ENCODE measurements at places on chromosomes 11 and 22.

DNA sequence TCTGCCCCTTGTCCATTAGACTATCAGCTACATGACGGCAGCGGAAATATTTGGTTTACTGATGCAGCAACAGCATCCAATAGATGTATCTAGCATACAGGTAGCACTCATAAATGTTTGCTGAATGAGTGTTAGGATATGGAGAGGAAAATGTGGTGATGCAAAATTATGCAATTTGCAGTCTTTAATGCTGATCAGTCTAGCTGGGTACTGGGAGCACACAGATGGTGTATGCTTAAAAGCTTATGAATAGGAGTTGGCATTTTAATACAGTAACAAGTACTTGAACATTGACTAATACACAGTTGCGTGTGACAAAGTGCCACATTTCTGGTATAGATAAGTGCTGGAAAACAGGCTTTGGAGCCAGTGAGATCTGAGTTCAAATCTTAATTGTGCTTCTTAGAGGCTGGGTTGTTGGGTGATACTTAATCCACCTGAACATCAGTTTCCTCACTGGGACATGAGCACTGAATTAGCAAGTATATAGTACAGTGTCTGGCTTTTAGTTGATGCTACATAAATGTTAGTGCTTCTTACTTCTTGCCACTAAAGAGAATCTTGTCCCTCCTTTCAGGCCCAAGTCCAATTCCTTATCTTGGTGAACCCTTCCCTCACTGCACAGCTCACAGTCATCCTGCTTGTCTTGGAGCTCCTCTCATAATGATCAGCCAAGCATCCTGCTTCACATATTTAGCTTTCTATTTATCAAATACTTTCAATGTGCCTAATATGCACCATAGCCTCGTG, 99.6 kb downstream of the TIMP3 start:
- no peak overlapping the region for H3K27ac ChIP-seq
- no peaks in the 10 kb centered on the region for H3K36me3 ChIP-seq
- H3K4me3 ChIP-seq: no peak overlapping the region
- peaks cover 18% of the 10 kb centered on the region for H3K4me1 ChIP-seq
- H3K27me3 ChIP-seq: no peaks in the 10 kb centered on the region

DNA sequence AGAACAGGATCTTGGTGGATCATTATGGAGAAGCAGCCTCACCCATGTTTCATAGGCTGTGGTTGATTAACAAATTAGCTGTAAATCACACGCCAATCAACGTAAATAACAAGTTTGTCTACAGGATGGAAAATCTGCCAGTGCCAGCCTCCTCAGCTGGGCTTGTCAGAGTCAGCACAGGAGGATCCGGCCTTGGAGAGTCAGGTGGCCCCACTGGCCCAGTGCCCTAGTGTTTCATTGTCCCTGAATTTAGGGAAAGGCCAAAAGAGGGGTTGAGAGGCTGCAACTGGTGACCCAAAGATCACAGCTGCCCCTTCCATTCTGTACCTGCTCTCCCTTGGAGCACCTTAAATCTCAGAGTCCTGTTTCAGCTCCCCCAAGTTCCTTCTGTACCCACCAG, 42.4 kb downstream of the TRIM29 start:
- no peaks in the 10 kb centered on the region for H3K36me3 ChIP-seq
- H3K27ac ChIP-seq: no peak overlapping the region
- no peak overlapping the region for H3K4me3 ChIP-seq

- H3K4me1 ChIP-seq: no peaks in the 10 kb centered on the region
- H3K27ac ChIP-seq: no peak overlapping the region
- peaks cover 53% of the 10 kb centered on the region for H3K27me3 ChIP-seq
- no peak overlapping the region for H3K4me3 ChIP-seq
- H3K36me3 ChIP-seq: no peaks in the 10 kb centered on the region
Measured at GRCh38 chr11:32385998-32386397, 49.3 kb downstream of the WT1 start.

GRCh38 chr11:13160806-13161205, 116.8 kb upstream of the BMAL1 start:
- no peak for DNase-seq
- peak overlapping the region; percentile 43 for H3K27ac ChIP-seq
- H3K4me1 ChIP-seq: peaks cover 5% of the 10 kb centered on the region
- no peaks in the 10 kb centered on the region for H3K36me3 ChIP-seq
- no peak overlapping the region for H3K4me3 ChIP-seq
- peaks cover 10% of the 10 kb centered on the region for H3K27me3 ChIP-seq

- no peak overlapping the region for H3K27ac ChIP-seq
- H3K4me3 ChIP-seq: no peak overlapping the region
- peaks cover 13% of the 10 kb centered on the region for H3K4me1 ChIP-seq
- DNase-seq: no peak
- no peaks in the 10 kb centered on the region for H3K36me3 ChIP-seq
Measured at GRCh38 chr11:87712802-87713202, 462.4 kb downstream of the RAB38 start.

- H3K27ac ChIP-seq: no peak overlapping the region
- DNase-seq: no peak
- peaks cover 30% of the 10 kb centered on the region for H3K36me3 ChIP-seq
Measured at GRCh38 chr11:3775736-3776406, 21.5 kb downstream of the NUP98 start.

GRCh38 chr11:73157101-73158010, 15.2 kb upstream of the FCHSD2 start:
- no peak overlapping the region for H3K4me3 ChIP-seq
- no peaks in the 10 kb centered on the region for H3K27me3 ChIP-seq
- peak overlapping the region; percentile 39 for H3K27ac ChIP-seq
- H3K4me1 ChIP-seq: peaks cover 37% of the 10 kb centered on the region

GRCh38 chr11:104159356-104159755, 4.6 kb downstream of the PDGFD start:
- no peaks in the 10 kb centered on the region for H3K27me3 ChIP-seq
- H3K27ac ChIP-seq: no peak overlapping the region
- peaks cover 3% of the 10 kb centered on the region for H3K4me1 ChIP-seq
- no peak overlapping the region for H3K4me3 ChIP-seq

- DNase-seq: peak; percentile 89
- peak within 1 kb of the TSS; percentile 96 for H3K27ac ChIP-seq
- H3K4me1 ChIP-seq: peaks cover 18% of the 10 kb centered on the region
Measured at GRCh38 chr11:46845740-46846509, at the start of gene CKAP5. TSS of gene CKAP5 (minus strand) at chr11:46846280. CDS start at chr11:46821231, 25,049 bp downstream.

- no peak overlapping the region for H3K27ac ChIP-seq
- no peaks in the 10 kb centered on the region for H3K27me3 ChIP-seq
- no peak overlapping the region for H3K4me3 ChIP-seq
- no peaks in the 10 kb centered on the region for H3K4me1 ChIP-seq
- no peak for DNase-seq
- no peaks in the 10 kb centered on the region for H3K36me3 ChIP-seq
Measured at GRCh38 chr22:50320116-50320515, 6.7 kb downstream of the DENND6B start.

GRCh38 chr22:36211237-36211861, 9.7 kb upstream of the APOL4 start:
- H3K36me3 ChIP-seq: no peaks in the 10 kb centered on the region
- no peak overlapping the region for H3K4me3 ChIP-seq
- peaks cover 27% of the 10 kb centered on the region for H3K4me1 ChIP-seq
- no peak for DNase-seq
- H3K27ac ChIP-seq: no peak overlapping the region

- H3K27me3 ChIP-seq: peaks cover 66% of the 10 kb centered on the region
- H3K27ac ChIP-seq: no peak overlapping the region
- H3K36me3 ChIP-seq: no peaks in the 10 kb centered on the region
- H3K4me1 ChIP-seq: peaks cover 4% of the 10 kb centered on the region
- DNase-seq: no peak
- no peak overlapping the region for H3K4me3 ChIP-seq
Measured at GRCh38 chr22:41913842-41914534, 886 bp downstream of the SHISA8 start.

GRCh38 chr22:20550851-20551744, 43.7 kb downstream of the MED15 start:
- peak overlapping the region; percentile 30 for H3K4me3 ChIP-seq
- DNase-seq: no peak
- H3K4me1 ChIP-seq: peaks cover 37% of the 10 kb centered on the region
- peaks cover 4% of the 10 kb centered on the region for H3K36me3 ChIP-seq

DNA sequence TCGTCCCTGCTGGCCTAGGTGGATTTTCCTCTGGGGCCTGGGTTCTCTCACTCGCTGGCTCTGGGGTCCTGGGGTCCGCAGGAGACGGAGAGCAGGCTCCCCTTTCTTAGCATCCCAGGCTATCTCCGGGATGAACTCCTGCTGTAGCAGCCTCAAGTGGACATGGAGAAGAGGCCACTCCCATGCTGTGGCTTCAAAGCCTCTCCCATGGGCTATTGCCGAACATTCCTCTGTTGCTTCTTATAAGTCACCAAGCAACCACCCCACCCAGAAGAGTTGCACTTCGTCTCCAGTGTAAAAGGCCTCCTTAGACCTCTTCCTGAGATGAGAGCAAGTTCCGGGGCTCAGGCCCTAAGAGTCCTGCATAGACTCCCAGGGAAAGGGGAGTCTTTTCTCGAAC, 124.0 kb upstream of the RCN1 start:
- H3K4me1 ChIP-seq: no peaks in the 10 kb centered on the region
- no peak for DNase-seq
- no peaks in the 10 kb centered on the region for H3K36me3 ChIP-seq
- H3K4me3 ChIP-seq: no peak overlapping the region
- H3K27me3 ChIP-seq: no peaks in the 10 kb centered on the region

GRCh38 chr22:41827671-41828070, 5.2 kb upstream of the SREBF2 start:
- H3K36me3 ChIP-seq: peaks cover 7% of the 10 kb centered on the region
- H3K4me1 ChIP-seq: peaks cover 49% of the 10 kb centered on the region
- DNase-seq: no peak
- H3K4me3 ChIP-seq: no peak overlapping the region

DNA sequence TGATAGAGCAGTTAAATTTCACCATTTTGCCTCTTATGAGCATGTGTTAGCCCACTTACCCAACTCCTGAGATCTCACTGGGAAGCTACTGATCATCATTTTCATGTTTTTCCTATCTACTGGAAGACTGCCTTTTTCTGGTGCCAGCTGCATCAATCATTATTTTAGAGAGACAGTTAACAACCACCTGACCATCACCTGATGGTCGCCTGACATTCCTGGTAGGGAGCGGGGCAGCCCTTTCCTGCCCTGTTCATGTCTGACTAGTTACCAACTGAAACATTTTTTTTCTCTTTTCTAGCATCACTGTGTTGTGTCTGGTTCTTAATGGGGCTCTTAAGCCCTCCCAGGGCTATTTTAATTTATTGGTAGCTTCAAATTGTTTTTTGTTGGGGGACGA, 20.2 kb upstream of the PATL1 start:
- DNase-seq: no peak
- no peak overlapping the region for H3K4me3 ChIP-seq
- H3K36me3 ChIP-seq: no peaks in the 10 kb centered on the region
- peaks cover 12% of the 10 kb centered on the region for H3K27me3 ChIP-seq
- H3K27ac ChIP-seq: no peak overlapping the region
- no peaks in the 10 kb centered on the region for H3K4me1 ChIP-seq

GRCh38 chr11:84902445-84902844, 724.7 kb downstream of the DLG2 start:
- no peaks in the 10 kb centered on the region for H3K4me1 ChIP-seq
- no peak for DNase-seq
- H3K36me3 ChIP-seq: no peaks in the 10 kb centered on the region
- no peak overlapping the region for H3K4me3 ChIP-seq
- no peaks in the 10 kb centered on the region for H3K27me3 ChIP-seq

DNA sequence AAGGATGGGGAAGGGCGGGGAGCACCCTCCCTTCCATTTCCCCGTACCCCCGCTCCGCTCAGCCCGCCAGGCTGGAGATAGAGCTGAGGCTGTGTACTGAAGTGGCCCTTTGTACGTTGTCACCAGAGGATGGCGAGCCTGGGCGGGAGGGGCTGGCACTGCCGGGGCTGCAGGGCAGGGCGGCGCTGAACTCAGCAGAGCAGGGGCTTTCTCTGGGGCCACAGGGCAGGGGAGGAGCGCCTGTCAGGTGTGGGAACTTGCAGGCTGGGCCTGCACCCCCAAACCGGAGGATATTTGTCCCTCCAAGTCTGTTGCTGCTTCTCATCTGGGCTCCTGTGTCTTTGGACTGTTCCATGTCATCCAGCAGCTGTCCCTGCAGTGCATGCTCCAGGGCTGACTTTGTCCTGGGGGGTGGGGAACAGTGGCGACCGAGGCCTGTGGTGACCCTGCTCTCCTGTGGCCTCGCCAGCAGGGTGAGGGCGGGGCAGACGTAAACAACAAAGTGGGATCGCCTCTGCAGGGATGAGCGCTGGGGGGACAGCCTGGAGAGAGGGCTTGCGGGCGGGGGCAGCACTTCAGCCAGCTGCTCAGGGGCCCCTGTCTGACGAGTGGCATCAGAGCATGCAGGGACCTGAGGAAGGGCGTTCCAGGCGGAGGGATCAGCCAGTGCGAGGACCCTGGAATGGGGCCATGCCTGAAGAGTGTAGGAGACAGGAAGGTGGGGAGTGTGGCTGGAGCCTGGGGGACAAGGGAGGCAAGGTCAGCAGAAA, 13.1 kb downstream of the MGAT3 start:
- H3K27ac ChIP-seq: peak overlapping the region; percentile 100
- H3K27me3 ChIP-seq: no peaks in the 10 kb centered on the region
- H3K4me1 ChIP-seq: peaks cover 50% of the 10 kb centered on the region
- no peak for DNase-seq
- H3K4me3 ChIP-seq: peak overlapping the region; percentile 80

DNA sequence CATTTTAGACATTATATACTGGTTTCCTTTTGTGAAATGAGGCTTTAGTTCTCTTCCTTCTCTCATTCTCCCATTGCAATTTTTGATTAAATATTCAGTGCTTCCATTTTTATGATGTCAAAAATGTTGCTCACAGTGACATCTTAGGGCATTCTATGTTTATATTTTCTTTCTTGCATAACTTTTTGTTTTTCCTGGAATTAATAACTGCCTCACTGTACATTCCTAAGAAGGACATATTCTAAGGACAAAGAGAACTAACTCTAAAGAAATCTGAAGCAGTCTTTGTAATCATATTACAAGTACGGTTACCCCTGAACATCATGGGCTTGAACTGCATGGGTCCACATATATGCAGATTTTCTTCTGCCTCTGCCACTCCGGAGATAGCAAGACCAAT, 25.8 kb upstream of the P2RY6 start:
- H3K4me3 ChIP-seq: no peak overlapping the region
- no peaks in the 10 kb centered on the region for H3K27me3 ChIP-seq
- no peak for DNase-seq
- no peaks in the 10 kb centered on the region for H3K36me3 ChIP-seq

DNA sequence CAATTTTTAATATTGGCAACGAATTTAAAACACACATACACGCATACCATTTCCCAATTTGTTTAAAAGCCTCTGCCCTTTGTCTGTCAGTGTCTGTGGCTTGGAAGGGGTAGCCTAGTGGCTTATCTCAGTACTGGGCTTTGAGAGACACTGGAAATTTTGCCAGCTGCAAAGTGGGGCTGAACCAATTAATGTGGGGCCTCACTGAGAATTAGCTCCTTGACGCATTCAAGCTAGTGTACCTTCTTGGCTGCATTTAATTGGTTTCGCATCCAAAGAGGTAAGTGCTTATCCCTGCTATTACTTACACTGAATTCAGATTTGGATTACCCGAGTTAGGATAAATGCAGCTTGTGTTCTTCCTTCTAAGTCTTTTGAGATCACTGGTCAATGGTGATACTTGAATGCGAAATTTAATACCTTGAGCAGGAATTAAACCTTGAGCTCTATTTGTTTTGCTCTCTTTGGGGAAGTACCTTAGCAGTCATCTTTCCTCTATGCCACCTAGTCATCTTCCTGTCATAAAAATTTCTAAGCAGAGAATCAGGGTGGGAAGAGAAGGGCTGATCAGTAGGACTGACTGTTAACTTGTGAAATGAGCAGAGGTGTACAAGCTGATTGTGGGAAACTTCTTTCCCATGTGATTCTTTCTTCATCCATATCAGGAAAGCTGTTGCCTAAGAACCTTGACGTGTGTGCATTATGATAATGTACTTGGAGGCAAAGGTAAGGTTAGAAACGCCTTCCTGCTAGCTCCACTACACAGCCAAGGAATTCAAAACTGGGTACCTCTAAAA, 187.7 kb upstream of the E2F8 start:
- no peak for DNase-seq
- peaks cover 19% of the 10 kb centered on the region for H3K27me3 ChIP-seq
- no peak overlapping the region for H3K4me3 ChIP-seq
- no peaks in the 10 kb centered on the region for H3K36me3 ChIP-seq

Measured in type B pancreatic cell (in vitro differentiated cells).